ENCODE measurements at places on chromosomes 6 and 20.

GRCh38 chr6:163170294-163170883, 244.1 kb upstream of the QKI start:
- DNase-seq: peak; percentile 7

DNA sequence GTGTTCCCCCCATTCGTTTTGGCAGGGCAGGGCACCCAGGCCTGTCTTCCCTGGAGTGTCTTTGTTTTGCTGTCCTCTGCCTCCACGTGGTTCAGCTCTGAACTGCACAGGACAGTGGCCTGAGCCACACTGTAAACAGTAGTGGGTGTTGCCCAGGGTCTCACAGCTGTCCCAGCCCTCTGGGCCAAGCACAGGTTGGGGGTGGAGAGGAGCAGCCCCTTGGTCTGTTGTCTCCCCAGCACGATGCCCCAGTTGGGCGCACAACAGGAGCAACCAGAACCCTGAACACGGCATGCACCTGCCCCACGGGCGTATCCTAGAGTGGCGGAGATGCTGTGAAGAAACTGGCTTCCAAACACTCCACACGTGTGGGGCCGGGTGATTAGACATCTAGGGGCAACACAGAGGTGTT, 14.4 kb downstream of the CCDC167 start:
- DNase-seq: no peak

DNA sequence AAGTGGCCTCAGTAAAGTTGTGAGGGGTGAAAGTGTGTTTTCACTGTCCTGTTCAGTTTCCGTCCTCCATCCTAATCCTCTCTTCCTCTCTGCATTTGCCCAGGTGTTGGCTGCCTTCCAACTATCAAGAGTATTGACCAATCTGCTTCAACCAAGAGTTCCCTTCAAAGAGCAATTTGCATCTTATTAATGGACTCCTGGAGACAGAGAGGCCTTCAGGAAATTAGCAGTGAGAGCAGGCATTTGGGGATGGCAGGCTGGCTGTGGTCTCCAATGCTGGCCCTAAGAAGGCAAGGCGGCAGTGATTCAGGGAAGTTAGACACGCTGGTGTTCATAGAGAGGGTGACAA, 77.2 kb downstream of the GPR6 start:
- no peak for DNase-seq

DNA sequence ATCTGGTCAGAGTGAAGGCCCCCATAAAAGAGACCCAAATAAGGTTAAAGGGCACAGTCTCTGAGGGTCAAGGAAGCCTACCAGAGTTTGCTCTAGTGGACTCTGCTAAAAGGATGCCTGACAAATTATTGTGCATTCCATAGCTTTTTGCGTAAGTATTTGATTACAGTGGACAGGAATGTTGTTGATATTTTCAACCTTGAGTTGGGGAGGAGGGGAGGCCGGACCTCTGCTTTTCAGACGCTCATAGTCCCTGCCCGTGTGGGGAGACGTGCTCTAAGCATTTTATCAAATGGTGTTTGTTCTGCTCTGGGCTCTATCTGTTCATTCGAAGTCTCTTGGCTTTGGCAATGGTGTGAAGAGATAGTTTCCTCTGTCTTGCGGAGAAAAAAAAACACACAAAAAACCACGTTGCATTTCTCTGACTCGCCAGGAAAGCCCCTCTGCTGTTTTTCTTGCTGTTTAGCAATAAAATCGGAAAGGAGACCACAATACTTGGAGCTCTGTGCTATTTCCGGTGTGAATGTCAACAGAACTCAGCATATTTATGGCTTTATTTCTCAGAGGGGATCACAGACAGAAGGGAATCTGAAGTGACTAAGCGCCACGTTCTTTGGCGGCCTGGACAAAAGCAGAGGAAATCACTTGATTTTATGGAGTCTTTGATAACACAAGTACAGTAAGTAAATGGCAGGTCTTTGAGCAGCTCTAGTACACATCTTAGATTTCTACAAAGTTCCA, 159.8 kb downstream of the ZFP64 start:
- no peak for DNase-seq

DNA sequence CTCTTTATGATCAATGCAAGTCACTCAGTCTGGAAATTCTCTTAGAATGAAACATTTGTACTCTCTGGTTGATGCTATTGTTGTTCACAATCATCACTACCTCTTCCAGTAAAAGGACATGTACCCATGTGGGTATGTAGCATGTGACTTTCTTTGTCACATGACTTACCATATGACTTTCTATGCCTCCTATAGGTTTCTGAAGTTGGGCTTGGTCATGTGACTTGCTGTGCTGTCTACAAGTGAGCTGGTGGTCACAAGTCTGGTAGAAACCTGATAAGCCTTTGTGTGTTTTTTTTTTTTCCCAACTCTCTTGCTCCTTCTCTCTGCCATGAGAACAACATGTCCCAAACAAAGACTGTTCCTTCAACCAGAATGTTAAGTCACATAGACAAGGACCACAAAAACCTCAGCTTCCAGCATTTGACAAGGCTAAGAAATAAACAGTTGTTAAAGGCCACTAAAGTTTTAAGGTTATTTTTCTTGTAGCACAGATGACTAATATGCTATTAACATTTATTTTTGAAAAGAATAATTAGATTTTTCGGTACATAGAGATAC, 379.2 kb upstream of the SLC35B3 start:
- no peak for DNase-seq

DNA sequence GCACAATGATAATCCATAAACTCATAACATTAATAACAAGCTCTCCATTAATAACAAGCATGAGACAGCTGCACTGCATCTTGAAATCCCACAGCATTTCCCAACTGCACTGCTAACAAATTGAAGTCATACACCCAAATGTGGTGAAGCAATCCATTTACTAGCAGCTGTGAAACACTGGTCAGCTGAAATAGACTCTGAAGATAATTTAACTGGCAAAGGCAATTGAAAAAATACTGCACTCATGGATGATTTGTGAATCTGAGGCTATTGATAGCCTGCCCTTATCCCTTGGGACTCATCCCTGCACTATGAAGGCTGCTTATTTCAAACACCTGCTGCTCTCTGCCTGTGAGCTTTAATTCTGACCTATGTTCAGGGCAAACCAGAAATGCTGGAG, 49.1 kb upstream of the PLCB1 start:
- DNase-seq: no peak

DNA sequence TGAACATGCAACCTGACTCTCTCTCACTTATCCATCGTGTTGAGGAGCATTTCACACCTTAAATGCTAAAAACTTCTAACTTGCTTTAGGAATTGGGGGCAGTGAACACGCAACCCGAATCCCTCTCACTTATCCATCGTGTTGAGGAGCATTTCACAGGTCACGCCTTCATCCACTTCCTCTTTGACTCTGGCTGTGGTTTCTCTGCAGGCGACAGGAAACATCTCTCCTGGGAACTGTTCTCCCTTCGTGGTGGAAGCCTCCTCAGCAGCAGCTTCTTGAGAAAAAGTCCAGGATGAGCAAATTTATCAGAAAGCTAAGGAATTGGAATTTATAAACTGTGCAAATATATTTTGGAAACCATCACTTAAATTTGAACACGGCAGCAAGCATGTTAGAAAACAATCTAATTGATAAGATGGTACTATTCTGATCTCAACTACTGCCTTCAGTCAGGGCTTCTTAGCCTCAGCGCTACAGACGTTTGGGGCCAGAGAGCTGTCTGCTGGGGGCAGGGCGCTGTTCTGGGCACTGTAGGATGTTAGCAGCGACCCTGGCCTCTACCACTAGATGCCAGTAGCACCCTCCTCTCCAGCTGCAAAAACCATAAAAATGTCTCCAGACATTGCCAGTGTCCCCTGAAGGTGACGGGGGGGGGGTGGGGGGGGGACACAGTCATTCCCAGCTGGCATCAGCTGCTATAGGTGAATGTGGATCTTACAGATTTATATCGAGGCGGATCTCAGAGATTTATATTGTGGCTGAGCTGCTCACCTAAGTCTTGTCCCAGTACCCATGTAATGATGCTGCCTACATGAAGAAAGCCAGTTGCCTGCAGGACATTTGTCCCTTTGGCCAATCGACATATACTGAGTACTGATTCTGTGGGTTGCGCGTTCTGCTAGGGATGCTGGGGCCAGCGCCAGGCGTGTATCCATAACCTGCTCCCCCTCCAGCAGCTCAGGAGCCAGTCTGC, 26.2 kb downstream of the CTCFL start:
- DNase-seq: no peak

DNA sequence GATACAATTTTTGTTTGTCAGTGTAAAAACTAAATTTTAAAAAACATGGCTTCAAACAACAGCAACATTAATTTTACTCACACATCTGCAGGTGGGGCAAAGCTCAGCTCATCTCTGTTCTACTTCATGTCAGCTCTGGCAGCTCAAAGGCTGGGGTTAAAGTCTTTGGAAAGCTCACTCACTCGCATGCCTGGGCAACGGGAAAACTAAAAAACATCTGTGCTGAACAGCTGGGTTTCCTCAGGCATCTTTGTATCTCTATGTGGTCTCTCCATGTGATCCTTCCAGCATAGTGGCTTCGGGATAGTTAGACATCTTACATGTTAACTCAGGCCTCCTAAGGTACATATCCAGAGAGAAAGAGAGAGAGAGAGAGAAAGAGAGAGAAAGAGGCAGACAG, 499.6 kb downstream of the RFPL4B start:
- DNase-seq: no peak

- DNase-seq: no peak
Observed at GRCh38 chr6:11689847-11690246, 88.8 kb downstream of the ADTRP start.

GRCh38 chr20:41287327-41287726, 30.2 kb downstream of the ZHX3 start:
- no peak for DNase-seq

GRCh38 chr6:122369536-122369935, 29.9 kb upstream of the HSF2 start:
- no peak for DNase-seq

- DNase-seq: no peak
Observed at GRCh38 chr6:15487262-15487661, 175.6 kb downstream of the DTNBP1 start.

DNA sequence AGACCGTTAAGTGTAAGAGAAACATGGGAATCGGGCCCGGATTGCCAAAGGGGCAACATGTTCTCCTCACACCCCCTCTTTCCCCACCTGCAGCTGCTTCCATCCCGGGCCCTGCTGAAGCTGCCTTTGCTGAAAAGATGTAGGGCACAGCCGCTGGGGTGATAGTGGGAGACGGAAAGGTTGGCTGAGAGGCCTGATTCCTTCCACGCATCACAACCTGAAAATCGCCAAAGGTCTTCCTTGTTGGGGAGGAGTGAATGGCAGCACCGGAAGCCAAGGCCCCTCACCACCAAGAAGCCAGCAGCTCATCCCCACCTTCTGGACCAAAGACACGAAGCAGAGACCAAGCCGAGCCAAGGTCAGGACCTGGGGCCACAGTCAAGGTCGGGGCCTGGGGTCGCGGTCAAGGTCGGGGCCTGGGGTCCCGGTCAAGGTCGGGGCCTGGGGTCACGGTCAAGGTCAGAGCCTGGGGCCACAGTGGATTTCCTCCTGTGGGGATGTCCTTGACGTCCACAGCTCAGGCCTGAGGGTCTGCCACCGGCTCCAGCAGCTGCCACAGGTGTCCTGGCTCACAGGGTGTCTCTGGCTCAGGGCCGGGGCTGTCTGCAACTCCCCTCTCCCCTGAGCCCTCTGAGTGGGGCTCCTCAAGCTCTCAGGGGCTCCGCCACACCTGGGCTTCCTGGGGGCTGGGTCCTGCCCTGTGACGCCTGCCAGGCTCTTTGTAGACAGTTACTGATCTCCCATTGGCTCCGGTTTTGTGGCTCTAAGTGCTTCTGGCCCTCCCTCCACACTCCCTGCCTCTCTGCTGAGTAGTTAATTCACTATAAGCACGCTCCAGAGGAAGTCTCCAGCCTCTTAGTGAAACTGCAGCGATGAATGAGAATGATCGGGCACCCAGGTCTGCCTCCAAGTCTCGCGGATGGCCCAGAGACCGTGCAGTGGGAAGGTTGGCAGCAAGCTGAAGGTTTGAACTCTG, 5.5 kb upstream of the CHRNA4 start:
- no peak for DNase-seq

GRCh38 chr6:36023996-36024795, at the start of gene SLC26A8:
SLC26A8 (minus strand) TSS chr6:36024641; CDS start chr6:36019707, 4,934 bp downstream.
- DNase-seq: no peak

DNA sequence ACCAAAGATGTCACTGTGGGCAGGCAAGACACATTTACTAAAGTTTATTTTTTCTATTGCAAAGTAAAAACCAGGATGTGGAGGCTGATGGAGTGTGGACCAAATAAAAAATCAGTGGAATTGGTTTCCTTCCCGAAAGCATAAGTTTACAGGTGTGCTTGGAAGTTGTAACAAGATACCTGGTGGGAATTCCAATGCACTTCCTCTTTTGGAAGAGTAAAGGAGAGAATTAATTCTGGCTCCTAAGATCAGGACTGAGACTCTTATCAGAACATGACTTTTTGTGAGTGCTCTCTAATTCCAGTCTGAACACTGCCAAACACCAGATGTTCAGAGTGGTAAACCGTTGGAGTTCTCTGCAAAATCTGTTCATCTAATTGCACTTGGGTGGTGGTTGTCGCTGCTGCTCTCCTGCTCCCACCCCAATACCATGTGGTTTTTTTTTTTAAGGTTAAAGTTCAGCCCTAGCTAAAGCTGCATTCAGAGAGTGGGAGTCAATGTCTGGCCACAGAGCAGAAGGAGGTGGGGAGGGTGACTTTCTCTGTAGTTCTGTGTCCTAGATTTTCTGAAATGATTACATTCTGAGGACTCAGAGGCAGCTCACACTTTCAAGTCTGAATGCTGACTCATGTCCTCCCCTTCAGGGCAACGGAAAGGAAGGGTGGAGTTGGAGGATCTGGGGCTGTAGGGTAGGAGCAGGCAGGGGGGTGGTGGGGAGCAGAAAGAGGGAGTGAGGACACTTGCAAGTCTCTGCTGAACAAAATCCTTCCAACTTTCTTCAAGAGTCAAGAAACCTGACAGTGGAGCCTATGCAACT, 275.8 kb upstream of the PRDM1 start:
- DNase-seq: no peak

GRCh38 chr20:23230766-23231385, 119.7 kb upstream of the NXT1 start:
- DNase-seq: no peak

GRCh38 chr20:58777657-58778056, 73.0 kb downstream of the GNAS-AS1 start:
- no peak for DNase-seq

GRCh38 chr6:23435126-23435525, 690.9 kb upstream of the NRSN1 start:
- DNase-seq: no peak

DNA sequence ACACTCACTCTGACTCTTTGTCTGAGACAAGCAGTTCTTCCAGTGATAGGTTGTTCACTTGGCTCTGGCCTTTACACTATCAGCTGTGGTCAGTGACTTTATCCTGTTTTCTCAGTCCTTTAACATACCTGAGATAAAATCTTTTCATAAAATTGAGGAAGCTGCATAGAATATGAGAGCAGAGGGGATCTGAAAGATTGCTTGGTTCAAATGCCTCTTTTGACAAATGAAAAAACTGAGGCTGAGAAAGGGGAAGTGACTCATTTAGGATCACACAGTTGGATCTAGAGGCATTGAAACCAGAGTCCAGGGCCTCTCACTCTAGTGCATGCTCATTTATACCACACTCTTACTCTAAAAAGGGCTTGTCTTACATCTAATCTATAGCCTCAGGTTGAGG, 277.0 kb upstream of the TBX18 start:
- no peak for DNase-seq

GRCh38 chr6:157514659-157515496, 133.9 kb downstream of the ZDHHC14 start:
- no peak for DNase-seq

- no peak for DNase-seq
Observed at GRCh38 chr20:23023621-23024177, 11.4 kb upstream of the SSTR4 start.

GRCh38 chr6:35411066-35411465, 41.1 kb upstream of the FANCE start:
- no peak for DNase-seq

Data from memory B cell (primary cell).